ENCODE measurements at places on chromosomes 11 and 22.

DNA sequence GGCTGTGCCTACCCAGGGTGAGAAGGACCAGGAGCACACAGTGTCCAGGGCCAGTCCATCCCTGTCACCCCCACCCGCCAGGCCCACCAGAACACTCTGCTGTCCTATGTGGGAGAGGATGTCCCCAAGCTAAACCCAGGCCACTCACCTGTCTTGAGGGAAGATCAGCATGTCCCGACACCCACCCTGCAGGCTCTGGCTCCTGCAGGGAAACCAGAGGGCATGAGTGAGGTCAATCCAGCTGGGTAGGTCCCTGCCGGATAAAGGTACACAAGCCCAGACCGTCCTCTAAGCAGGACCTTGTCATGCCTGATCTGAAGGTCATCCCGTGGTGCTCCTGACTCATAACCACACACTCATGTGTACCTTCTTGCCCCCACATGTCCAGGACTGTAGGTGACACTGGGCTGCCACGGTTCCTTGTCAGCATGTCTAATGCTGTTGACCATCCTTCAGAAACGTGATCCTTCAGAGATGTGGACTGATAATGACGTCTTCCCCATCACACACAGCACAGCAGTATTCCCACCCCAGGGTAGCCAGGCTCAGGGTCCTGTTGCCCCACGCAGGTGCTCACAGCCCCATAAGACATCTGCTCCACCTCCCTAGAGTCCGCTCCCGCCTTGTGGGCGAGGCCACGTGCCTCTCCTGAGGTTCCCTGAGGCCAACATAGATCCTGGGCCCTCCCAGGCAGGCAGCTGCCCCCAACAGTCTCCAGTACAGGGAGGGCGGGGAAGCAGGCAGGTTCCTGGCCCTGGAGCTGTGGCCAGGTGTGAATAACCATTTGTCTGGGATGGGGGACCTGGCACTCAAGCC lies 6.1 kb downstream of the ARVCF start:
- no peak for DNase-seq

DNA sequence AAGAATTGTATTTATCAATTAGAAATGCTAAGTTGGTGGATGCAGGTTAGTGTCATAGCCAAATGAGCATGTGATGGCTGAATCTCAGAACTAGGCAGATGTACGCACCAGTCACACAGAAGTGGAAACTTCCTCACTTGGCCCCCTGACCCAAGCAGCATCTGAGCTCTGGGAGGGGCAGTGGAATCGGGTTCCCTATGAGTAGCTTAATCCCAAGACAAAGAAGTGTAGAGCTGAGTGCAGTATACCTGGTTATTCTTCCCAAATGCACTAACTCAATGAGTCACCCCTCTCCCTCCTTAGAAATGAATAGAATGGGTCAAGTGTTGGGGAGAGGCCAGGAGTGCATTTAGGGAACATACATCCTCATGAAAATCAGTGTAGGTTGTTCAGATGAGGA lies 224.6 kb downstream of the FAT3 start:
- DNase-seq = no peak

GRCh38 chr11:128463371-128463829 lies 124.0 kb downstream of the ETS1 start:
- no peak for DNase-seq

- no peak for DNase-seq
Observed at GRCh38 chr11:132045107-132045506, 674.7 kb downstream of the NTM start.

- no peak for DNase-seq
Observed at GRCh38 chr11:2138068-2138430, 1.1 kb downstream of the IGF2 start.

- DNase-seq = no peak
Observed at GRCh38 chr11:69295995-69296889, 2.3 kb downstream of the MYEOV start.

DNA sequence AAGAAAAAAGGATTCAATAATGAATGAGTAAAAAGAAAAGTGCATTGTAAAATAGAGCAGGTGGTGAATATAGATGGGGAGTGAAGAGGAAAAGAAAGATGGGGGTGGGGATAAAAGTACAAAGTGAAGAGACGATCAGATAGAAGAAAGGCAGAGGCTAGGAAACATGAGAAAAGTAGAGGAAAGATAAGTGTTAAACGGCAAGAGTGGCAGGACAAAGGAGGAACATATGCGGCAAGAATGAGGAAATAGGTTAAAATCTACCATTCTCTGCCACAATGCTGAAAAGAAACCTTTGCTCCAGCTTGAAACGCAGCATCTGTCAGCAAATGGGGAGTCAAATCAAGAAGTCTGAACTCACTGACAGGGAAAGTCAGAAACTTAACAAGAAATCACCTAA lies 6.8 kb downstream of the FUT4 start:
- no peak for DNase-seq

GRCh38 chr11:112728288-112728687 lies 232.9 kb upstream of the NCAM1 start:
- DNase-seq = no peak

Data from activated CD4-positive, alpha-beta T cell treated with anti-CD3 and anti-CD28 coated beads for 48 hours (primary cell).